ENCODE measurements at places on chromosomes 16 and 17.

GRCh38 chr16:84959784-84960417, 51.4 kb downstream of the ZDHHC7 start:
- no peak for DNase-seq

DNA sequence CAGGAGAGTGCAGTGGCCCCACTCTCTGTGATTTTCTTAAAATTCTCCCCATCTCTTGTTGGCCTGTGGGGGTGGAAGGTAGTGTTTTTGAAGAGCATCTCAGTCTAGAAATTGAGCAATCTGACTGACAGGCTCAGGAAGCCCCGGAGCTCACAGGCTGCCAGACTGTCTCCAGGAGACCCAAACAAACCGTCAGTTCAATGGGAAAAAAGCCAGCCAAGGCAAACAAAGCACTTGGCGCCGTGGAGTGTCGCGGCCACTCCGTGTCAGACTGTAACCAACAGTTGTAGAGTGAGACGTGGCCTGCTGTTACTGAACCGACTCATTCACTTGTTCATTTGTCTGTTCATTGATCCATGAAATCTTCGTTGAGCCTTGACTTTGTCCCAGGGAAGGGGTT, 33.7 kb downstream of the RGS9 start:
- DNase-seq = no peak

DNA sequence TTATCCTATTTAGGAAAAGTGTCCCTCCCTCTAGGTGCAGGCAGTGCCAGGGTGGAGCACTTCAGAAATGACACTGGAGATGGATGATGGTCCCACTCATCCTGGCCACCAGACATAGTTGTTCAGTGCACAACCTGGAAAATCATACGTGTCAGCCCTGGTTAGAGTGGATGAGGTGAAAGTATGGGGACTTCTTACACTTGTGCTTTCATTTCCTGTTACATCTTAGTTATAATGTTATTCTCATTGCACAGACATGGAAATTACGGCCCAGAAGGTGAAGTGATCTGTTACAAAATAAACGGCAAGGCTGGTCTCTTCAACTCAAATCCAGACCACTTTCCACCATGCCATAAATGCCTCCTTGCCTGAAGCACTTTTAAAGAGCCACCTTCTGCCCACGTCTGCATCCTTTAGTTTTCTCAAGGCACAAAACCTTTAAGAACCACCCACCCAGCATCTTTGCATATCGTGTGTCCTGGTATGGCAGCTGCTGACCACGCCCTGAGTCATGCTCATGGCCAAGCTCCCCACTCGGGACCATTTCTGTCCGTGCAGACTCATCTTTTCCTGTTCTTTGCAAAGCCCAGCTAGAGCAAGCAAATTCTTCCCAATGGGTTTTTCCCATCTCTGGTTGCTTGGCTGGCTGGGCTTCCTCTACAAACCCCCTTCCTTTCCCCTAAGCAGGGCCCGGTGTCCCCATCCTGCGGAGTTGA, 22.4 kb downstream of the TBC1D3B start:
- DNase-seq = no peak

DNA sequence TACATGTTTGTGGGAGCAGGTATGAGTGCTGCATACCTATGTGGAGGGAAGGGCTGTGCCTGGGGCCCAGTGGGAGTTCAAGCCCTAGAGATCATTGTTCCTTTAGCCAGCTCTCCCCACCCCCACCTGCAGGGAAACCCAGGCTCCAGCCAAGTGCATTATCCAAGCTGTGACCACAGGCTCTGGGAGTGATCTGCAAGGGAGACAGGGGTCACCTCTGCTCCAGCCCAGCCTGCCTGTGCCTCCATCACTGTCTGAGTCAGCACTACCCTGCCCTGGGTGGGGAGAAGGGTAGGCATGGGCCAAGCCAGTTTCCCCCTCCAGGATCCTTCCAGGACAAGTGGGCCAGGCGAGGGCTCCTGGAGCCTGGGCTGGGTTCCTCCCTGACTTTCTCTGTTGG, 32.1 kb upstream of the SBK1 start:
- no peak for DNase-seq

- no peak for DNase-seq
These were observed 81.4 kb downstream of the GRIN2A start for GRCh38 chr16:10100829-10101228.

GRCh38 chr16:23608194-23608593, 12.1 kb upstream of the NDUFAB1 start:
- no peak for DNase-seq

GRCh38 chr16:86590501-86591144, 12.3 kb downstream of the FOXL1 start:
- DNase-seq = no peak

- no peak for DNase-seq
These were observed 38.5 kb downstream of the IGF2BP1 start for GRCh38 chr17:49035470-49036269.

GRCh38 chr17:73711184-73711583, 66.9 kb upstream of the SDK2 start:
- no peak for DNase-seq

DNA sequence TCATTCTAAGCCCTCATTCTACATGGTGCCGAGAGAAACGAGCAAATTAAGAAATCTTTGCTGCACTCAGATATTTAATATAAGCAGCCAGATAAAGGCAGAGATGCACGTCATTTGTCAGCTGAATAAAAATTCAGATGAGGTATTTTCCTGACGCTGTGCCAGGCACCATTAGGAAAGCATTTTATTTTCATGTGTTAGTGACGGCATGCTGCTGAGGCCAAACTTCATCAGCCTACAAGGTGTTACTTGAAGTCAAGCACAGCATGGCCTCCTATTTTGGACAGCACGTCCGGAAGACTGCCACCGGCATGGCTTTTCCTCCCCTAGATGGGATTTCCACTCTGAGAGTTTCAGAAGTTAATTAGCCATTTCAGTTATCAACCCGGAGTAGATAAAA, 70.3 kb downstream of the IRX3 start:
- DNase-seq = no peak

- no peak for DNase-seq
These were observed 18.0 kb upstream of the NAGS start for GRCh38 chr17:43986225-43986981.

GRCh38 chr16:75225092-75225491, 6.3 kb downstream of the CTRB1 start:
- no peak for DNase-seq

DNA sequence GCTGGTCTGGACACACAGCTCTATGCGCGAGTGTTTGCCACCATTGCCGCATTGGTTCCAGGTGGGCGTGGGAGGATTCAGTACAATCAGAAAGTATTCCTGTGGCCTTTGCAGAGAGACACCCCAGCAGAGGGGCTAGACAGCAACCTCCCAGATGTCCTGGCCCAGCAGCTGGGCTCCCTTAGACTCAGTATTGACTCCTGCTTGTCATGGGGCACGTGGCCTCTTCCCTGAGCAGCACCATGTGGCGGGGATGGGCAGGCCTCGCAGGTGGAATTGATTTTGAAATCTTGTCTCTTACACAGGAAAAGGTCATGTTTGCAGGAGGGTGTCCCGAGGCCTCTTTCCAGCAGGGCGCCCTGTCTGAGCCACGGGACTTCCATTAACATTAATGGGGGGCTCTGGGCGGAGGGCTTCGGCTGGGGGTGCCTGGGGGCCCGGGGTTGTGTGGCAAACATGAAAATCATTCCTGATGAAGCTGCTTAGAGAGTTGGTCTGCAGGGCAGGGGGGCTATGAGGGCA, 96.4 kb downstream of the C16orf78 start:
- no peak for DNase-seq

DNA sequence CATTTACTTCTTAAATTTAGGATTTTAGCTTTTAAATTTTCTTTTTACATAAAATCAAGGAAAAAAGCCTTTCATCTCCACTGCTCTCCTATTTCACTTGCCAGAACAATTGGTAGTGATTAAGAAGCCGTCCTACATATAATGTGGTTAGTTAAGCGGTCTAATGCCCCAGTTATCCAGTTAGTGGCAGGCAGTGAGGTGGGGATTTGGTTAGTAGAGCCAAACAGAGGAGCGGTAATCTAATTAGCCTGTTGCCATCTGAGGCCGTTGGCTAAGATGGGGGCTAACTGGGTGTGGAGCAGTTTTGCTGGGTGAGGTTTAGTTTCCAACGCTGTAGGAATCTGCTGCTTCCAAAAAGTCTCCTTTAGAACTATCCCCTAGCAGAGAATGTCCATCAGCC, 22.4 kb downstream of the SNX11 start:
- DNase-seq = no peak

- DNase-seq = no peak
These were observed 1.2 kb downstream of the TMEM238L start for GRCh38 chr17:10802496-10803284.

- no peak for DNase-seq
These were observed 291.6 kb upstream of the TNRC6C start for GRCh38 chr17:77666881-77667395.
